ENCODE measurements at places on chromosomes 6 and 20. TPM values are rescaled to one million over a fixed set of nuclear protein-coding genes. Genes with fewer than 3 reads are reported as not detected.

TGM3 gene
- not detected for polyA plus RNA-seq

LAMA2 gene
- polyA plus RNA-seq, result 0.79 TPM

GRCh38 chr6:120116343-120116742, 766.8 kb upstream of the MAN1A1 start:
- DNase-seq, result no peak

CYP39A1 gene
- 1.2 TPM for polyA plus RNA-seq

PAX1 gene
- polyA plus RNA-seq, result not detected

GRCh38 chr6:106184629-106185028, 98.5 kb downstream of the PRDM1 start:
- no peak for DNase-seq

PEDS1 gene
- polyA plus RNA-seq, result 65.6 TPM

GRCh38 chr6:130322673-130323268, 43.0 kb upstream of the TMEM200A start:
- DNase-seq, result no peak

MAS1 gene
- polyA plus RNA-seq, result not detected

- DNase-seq, result peak; percentile 50
Observed at GRCh38 chr20:2986466-2986865, 57.0 kb upstream of the GNRH2 start.

DNA sequence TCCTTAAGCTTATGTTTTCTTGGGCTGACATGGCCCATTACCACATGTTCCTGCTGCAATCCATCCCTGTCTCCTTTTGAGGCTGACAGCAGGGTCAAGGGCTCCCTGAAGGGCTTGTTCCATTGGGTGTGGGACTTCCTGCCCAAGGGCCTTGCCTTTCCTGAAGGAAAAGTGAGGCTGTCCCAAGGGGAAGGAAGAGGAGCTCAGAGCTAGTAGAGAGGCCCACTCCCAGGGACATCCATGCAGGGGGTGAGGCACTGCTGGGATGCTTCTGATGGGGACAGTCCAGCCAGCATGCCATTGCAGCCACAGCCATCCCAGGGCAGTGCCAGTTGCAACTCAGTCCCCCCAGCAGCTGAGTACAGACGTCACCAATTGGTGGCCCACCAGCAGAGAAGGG, 138.4 kb upstream of the FOXA2 start:
- no peak for DNase-seq

- DNase-seq, result no peak
Observed at GRCh38 chr20:19864130-19864529, 106.1 kb downstream of the RIN2 start.

CRISP2 gene
- not detected for polyA plus RNA-seq

TRIM15 gene
- polyA plus RNA-seq, result not detected

DNA sequence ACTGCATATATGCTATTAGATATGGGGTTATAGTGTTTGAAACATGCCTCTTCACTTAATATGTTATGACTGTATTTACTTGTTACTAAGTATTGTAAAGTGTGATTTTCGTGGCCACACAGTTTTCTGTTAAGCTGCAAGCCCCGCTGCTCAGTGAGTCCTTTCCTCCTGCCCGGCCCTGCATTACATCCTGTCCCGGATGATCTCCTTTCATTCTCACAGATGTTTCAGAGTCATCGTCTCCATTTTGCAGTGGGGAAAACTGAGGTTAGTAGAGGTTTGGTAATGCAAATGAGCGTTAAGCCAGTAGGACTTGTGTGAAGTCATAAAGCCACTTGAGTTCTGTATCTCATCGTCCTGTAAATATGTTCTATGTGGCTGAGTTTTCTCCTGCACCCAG, 155.5 kb downstream of the CFAP61 start:
- no peak for DNase-seq

DNA sequence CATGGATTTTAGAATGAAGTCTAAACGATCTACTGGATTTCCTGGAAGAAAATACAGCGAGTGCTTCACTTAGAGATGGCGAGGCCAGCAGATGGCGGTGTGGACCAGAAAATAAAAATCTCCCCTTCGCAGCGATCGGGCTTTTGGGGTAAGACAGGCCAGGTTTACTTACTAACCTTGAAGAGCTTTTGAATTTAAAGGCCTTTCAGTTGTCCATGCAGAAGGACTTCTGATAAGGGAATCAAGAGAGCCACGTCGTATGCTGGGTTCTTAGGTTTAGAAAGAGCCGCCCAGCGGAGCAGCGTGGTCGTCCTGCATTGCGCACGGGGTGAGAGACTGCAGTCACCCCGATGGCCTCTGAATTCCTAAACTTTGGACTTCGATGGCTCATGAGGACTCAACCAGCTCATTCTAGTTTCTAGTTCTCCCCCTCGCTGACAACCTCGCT, 125.2 kb upstream of the RALGAPA2 start:
- no peak for DNase-seq

DNA sequence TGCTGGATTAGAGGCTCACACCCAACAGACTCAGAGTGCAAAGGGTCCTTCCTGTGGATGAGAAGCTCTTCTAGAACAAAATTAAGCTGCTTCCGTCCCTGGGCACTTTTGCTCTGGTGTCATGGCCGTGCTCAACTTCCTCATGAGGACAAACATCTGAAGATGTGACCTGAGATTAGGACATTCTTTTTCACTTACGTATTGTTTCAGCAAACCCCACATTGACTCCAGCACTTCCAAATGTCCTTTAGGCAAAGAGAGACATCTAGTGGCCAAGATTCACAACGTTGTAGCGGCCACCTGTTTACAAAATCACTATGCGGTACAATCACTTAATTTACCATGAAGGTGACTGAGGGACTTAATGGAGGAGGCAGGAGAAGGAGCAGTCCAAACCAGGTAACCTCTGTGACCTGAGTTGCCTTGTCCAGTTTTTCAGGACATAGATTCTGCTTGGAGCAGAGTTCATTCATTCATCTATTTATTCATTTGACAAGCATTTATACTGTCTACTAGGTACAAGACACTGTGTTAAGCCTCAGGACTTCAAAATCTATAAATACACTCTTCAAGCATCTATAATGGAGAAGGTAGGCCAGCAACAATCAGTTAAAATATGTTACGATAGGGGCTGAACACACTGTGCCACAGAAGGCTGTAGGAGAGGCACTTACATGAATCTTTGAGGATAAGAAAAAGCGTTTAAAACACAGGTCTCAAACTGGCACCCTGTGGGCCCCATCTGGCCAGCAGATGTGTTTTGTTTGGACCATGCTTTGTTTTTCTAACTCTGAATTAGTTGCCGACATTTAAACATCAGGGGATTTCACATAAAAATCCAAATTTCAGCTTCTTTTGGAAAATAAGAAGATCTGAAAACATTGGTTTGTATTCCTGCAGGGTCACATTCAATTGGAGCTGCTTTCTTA, 5.6 kb upstream of the ADGRF1 start:
- peak; percentile 80 for DNase-seq

ADGB gene
- polyA plus RNA-seq, result not detected

- DNase-seq, result no peak
Observed at GRCh38 chr6:83633149-83633548, 75.8 kb downstream of the SNAP91 start.

GRM1 gene
- polyA plus RNA-seq, result not detected

GRIK2 gene
- not detected for polyA plus RNA-seq

DNA sequence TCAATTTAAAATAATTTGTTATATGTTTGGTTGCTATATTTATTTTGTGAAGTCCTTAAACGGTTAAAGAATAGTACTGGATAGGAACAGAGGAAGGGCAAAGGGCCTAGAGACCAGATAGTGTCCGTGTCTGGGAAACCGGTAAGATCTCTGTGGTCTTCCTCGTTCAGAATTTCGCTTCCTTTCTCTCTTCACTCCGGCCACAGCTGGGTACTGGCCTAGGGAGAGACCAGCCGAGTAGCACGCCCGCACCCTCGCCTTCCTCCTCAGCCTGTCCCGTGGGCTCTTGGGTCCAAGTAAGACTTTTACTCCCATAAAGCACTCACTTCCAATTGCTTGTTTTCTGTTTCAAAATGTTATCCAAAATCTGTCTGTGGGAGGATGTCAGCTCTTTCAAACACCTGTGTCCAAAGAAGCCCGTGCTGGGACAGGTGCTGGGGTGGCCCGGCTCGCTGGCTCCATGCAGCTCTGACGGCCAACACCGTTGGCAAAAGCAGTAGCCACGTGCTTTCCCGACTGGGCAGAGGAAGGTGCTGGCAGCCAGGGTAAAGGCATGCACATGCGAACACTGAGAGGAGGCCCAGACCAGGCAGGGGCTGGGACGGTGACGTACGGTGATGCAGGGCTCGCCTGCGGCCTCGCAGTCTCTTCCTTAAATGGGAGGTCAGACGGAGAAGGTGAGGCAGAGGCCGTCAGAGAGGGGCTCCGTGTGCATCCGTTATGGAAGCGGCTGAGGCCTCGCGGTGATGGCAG, 112.2 kb downstream of the IRF4 start:
- no peak for DNase-seq

PTK7 gene
- 76.7 TPM for polyA plus RNA-seq

COL20A1 gene
- polyA plus RNA-seq, result not detected

PACSIN1 gene
- polyA plus RNA-seq, result not detected

DNA sequence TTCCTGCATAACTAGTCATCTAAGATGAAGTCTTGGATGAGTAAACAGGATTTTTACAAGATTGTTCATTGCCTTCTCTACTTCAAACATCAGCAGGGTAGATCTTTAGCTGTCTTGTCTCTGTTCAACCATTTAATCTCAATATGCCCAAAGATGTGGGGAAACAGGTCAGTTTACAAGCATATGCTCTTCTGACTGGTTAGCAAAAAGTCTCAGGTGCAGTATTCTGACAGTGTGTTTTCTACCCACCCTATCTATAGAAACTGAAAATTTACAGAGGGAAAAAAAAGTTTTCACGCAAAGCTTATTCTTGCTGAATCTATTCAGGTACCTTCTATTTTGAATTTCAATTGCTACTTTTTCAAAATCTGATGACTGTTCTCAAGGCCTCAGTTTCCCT, 29.0 kb downstream of the MAP3K5 start:
- no peak for DNase-seq
